ENCODE measurements at places on chromosomes 2 and 18.

DNA sequence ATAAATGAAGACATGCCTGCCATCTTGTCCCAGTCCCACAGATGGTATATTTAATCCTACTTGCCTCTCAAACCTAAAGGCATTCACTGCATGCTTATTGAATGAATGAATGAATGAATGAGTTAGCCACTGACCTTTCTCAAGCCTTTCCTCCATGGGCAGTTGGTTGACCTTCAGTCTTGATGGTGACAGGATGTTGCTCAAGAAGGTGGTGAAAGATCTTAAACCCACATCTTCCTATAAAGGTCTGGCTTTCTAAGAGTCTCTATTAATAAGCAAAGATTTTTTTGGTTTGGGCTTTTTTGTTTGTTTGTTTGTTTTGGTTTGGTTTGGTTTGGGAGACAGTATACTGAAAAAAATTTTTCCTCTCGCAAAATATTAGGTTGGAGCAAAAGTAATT, 41.7 kb downstream of the KIAA2012 start:
- no peak for DNase-seq

- no peak for DNase-seq
These were observed 8.5 kb upstream of the CXCR4 start for GRCh38 chr2:136126421-136126926.

- no peak for DNase-seq
These were observed 6.5 kb downstream of the MRO start for GRCh38 chr18:50813353-50813752.

GRCh38 chr2:28545590-28546200, 49.8 kb downstream of the PLB1 start:
- no peak for DNase-seq

- DNase-seq: no peak
These were observed 103.3 kb downstream of the AOX1 start for GRCh38 chr2:200689115-200689514.

DNA sequence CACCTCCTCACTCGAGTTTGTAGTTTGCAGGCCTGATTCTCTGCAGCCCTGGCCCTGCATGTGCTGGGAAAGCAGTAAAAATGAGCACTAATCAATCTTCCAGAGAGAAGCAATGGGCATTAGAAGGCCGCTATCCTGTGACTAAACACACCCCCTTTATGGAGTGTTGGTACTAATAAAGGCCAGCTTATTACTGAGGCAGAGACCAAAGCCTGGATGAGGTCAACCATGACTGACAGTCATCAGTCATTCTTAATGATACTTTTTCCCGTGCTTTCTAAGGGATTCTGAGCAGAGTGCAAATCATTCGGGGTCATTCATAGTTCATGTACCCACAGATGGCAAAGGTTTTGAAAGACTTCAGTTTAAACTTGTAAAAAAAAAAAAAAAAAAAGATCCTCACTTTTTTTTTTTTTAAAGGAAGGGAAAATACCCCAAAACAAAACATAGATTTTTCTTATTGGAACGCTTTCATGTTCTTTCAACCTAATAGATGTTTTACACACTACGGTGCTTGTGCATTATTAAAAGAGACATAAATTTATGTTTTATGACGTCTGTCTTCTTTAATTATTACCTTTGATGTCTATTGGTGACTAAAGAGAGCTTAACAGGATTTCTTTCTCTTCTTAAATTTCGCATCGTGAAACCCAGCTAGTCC, 13.2 kb downstream of the TSHZ1 start:
- DNase-seq: no peak

GRCh38 chr2:105114551-105114950, 76.7 kb downstream of the MRPS9 start:
- DNase-seq: peak; percentile 48

- DNase-seq: no peak
These were observed 393.3 kb downstream of the METTL4 start for GRCh38 chr18:2178036-2178435.

Measured in AG04450 (cell line).